ENCODE measurements at places on chromosomes 13 and 19.

DNA sequence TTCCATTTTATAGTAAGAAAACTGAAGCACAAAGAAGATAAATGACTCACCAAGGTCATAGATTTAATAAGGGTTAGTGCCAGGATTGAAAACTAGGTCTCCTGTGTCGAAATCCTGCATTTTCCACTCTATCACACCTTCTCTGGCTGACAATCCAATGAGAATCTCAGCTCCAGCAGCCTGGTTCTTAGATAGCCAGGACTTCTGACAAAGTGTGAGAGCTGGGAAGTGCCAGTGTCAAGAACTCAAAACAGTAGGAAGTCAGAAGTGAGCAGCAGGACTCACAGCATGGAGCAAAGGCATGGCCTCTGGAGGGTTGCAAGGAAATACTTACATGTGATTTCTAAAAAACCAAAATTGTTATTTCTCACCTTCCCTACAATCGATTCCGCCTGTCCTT, 24.3 kb downstream of the KCTD12 start:
- DNase-seq, result no peak

- no peak for DNase-seq
These were observed 360.6 kb downstream of the HS6ST3 start for GRCh38 chr13:96450326-96451020.

DNA sequence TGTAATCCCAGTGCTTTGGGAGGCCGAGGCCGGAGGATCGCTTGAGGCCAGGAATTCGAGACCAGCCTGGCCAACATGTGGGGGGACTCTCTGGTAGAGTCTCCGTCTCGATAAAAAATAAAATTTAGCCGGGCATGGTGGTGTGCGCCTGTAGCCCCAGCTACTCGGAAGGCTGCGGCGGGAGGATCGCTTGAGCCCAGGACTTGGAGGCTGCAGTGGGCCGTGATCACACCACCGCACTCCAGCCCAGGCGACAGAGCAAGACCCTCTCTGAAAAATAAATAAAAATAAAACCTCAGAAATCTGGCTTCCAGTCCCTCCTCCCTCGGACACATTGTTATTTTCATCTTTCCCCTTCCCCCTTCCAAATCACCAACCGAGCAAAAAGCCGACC, 332 bp downstream of the IRGQ start:
- no peak for DNase-seq

DNA sequence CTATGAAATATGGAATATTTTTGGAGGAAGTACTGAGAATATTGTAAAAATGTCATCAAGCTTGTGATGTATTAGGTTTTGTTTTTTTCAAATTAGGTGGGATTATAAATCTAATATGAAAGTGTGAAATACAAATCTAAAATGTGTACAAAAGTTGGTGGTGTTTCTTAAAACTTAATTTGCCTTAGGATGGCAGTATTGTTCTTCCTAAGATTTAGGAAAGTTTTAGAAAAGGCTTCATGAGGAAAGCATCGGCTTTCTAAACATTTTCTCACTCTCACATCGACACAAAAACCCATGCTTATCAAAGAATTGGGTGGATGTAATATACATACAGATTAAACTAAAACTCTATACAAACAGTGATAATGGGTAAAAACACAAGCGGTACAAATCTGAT, 972.0 kb upstream of the PCDH20 start:
- DNase-seq, result no peak

DNA sequence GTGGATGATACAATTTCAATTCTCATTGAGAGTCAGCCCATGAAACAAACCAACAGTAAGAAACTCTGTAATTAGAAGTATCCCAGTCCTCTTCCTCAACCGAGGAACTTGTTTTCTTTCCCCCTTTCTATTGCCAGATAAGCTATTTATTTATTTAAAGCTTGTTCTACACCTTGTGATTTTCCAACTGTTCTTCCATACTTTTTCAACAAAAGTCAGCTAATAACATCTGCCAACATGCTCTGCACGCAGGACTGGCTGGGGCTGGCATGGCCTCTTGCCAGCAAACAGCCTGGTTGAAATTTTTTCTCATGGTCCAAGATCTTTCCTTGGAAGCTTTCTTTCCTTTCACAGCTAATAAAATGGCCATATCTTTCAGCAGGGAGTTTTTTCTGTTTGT, 2.9 kb upstream of the IRS2 start:
- no peak for DNase-seq

GRCh38 chr19:18308051-18308947, 14.6 kb downstream of the LSM4 start:
- DNase-seq, result no peak

DNA sequence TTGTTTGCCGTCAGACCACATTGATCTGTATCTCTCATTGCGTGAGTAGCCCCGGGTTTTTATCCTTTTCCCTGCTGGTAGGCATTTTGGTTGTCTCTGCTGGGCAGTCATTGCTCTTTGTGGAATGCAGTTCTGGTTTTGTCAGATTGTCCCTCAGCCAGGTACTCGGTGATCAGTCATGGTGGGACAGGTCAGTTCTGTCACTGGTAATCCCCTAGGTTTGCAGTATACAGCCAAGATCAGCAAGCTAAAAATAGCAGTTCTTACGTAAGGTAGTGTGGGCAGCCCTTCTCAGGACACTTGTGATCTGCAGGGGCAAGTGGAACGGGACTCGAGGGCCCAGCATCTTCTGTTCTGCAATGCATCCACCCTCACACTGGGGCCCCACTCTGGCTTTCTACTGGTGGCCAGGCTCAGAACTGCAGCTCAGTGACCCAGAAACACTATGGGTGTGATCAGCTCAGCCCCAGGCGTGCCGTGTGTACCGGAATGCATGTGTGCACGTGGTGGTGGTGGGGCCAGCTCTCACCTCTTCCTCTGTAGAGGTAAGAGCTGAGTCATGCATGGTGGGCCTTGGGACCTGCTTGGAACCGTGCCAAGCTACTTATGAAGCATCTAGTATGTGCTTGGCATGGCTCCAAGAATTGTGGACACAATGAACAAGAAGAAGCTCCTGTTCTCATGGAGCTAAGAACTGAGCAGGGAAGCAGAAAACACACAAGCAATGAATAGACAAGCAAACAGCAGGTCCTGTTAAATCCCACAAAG, 6.3 kb downstream of the PLEKHF1 start:
- DNase-seq, result no peak

DNA sequence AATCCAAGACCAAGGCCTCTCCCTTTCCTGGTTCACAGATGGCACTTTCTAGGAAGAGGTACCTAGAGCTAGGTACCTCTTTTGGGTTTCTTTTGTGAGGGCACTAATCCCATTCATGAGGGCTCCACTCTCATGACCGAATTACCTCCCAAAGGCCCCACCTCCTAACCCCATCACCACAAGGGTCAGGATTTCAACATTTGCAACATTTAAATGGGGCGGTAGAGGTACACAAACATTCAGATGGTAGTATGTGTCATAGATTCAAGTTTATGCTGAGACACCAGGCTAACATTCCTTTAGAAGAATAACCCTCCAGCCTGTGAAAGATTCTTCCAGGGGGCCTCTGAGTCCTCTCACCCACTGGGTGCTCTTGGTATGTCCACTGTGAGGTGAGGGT, 116.3 kb downstream of the FOXO1 start:
- no peak for DNase-seq

DNA sequence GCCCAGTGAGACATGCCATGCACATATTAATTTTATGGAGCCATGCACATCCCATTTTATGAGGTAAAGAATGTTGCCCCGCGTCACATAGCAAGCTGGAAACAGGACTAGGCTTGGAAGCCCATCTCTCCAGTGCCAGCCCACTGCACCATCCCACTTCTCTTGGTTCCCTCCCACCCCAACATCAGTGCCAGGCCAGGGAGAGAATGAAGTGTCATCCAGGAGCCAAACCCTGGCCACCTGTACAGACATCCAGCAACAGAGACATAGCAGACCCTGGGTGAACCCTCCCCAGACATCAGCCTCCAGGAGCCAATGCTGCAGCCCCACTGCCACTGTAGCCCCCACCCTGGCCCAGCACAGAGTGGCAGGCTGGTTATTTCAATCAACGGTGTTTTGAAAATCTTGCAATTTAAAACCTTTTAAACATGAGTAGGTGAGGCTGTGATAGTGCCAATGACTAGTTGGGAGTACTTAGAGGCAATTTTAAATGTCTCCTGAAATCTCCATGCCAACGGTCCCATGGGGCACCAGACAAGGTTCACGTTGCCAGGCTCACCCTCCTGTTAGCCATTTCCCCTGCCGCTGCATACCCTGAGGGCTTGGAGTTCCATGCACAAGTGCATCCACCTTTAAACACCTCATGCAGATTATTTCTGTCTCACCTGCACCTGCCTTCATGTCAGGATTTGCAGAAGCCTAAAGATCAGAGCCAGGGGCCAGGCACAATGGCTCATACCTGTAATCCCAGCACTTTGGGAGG, 34.7 kb downstream of the VSTM2B start:
- DNase-seq, result no peak

- no peak for DNase-seq
These were observed 4.9 kb upstream of the NWD1 start for GRCh38 chr19:16714702-16715287.

- no peak for DNase-seq
These were observed 12.3 kb upstream of the DNMT1 start for GRCh38 chr19:10207026-10207425.

DNA sequence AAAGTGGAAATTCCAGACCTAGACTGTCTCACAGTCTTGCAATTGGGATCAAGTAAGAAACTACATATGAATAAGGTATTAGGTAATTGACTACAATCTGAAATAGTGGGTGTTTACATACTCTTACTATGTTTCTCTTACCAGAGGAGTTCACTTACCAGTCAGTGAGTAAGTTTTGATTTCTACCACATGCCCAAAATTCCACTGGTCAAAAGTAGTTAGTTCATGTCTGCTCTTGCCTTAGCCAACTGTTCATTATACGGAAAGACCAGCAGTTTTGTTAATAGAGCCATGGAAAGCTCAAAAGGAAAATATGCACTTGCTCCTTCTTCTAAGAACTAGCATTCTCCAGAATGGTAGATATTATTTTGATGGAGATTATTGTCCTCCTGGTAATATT, 490.8 kb downstream of the RFC3 start:
- DNase-seq, result peak; percentile 35

DNA sequence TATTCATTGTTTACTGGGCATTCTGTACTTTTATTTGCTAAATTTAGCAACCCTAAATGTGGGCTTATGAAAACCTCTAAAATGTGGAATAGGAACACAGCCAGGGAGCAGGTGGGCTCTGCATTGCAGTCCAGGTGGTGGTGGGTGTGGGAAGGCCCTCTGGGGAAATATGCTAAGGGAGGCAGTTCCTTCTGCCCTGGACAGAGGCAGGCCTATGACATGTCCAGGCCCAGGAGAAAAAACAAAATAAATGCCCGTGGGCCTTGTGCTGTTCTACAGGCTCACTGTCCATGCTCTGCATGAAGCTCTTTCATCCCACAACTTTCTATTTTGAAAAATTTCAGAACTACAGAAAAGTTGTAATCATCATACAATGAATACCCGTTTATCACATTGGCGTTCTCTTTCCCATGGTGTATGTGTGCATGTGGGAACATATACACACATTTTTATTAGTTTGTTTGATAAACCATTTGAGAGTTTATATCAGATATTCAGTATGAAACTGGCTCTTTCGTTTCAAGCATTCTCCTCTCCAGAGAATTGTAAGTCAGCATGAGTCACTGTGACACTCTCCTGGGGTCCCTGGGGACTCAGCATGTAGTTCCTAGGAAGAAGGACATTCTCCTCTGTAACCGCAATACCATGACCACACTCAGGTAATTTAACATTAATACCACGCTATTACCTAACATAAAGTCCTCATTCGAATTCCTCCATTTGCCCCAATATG, 505.3 kb downstream of the COG6 start:
- DNase-seq, result no peak

- no peak for DNase-seq
These were observed 131.1 kb downstream of the MYO16 start for GRCh38 chr13:108760541-108760940.

DNA sequence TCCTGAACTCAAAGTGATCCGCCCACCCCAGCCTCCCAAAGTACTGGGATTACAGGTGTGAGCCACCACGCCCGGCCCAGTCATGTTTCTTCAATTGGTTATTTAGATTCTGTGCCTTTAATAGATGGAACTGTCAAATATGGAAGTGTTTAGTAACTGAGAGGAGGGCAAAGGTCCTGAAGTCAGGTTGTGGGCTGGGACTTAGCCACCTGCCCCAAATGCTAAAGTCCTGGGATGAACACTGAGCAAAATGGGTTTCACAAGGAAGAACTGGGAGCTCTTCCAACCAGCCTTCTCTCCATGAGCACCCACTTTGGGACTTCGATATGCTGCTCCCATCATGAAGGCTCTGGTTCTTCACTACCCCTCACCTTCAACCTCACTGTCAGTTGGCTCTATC, 21.7 kb downstream of the AKAP8 start:
- no peak for DNase-seq

GRCh38 chr13:97108530-97108900, 113.6 kb upstream of the MBNL2 start:
- DNase-seq, result no peak

- peak; percentile 9 for DNase-seq
These were observed 62.1 kb downstream of the ZNF737 start for GRCh38 chr19:20503476-20503875.

DNA sequence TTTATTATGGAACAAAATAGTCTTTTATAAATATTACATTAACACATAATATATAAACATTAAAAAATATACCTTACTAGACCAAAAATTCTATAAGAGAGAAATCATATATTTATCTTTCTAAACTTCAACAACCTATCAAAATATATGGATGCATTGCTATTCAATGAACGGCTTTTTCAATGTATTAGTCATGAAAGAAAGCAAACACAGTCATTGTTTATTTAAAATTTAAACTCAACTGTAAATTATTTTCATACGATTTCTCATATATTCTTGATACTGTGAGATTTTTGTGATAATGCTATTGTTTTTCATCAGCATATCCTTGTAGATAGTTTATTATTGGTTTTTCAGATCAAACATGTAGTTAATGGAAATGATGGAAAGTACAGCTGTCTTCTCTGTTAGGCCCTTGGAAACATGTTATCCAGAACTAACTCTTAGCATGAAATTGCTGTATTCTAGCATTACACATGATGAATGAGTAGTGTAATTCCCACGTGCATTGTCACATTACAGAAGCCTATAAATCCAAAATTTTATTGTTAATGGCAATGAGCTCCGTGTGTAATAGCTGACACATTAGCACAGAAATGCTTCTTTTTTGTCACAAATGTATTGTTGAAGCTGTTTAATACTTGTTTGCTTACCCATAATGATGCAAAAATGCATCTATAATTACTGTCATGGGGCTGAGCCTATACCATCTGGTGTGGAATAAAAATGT, 1639.9 kb downstream of the SLITRK5 start:
- no peak for DNase-seq

DNA sequence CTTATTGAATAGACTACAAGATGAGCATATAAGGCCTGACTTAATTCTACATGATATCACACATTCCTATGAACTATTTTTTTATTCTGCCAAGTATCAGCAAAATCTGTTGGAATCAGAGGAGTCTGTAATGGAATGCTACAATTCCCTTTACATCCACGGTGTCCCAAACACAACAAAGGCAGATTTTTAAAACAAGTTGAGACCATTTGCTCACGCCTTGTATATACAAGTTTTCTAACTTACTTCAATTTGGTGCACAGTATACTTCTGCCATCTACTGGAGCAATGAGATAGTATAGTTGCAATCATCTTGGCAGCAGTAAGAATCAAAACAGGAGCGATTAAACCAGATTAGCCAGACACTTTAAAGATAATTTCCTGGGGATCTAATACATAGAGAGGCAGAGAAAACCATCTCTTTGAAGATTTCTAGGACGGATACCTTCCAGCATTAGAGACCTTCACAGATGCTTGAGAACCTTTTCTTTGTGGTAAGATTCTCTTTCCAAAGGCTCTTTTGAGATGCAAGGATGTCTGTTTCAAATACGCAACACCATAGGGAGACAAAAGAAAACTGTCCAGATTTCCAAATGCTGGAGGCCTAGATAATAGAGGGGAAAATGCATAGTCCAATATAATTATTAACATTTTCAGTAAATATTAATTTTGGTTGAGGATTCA, 302.0 kb upstream of the MIR17HG start:
- DNase-seq, result no peak
